ENCODE measurements at places on chromosomes 7 and 10.

GRCh38 chr10:46307281-46308112 lies 20.7 kb downstream of the ANTXRL start:
- no peak for DNase-seq

DNA sequence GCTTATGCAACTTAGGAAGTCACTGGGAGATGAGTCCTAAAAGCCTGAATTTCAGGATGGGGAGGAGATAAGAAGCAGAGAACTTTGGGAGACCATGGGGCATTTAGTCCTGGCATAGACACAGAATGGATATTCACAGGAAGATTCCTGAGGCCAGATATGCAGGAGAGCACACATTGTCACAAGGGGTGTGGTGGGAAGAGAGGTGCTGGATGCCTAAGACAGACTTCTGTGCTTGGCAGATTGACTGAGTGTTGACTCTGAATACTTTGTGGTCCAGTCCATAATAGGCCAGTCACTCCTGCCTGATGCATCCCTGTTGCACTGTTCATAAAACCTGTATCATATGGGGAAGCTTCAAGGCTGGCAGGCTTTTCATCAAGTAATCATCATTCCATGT lies 18.5 kb downstream of the SRI start:
- DNase-seq, result no peak

- peak; percentile 57 for DNase-seq
Observed at GRCh38 chr10:13441476-13441875, 87.3 kb downstream of the BEND7 start.

GRCh38 chr10:47440207-47440606 lies 43.7 kb downstream of the ANXA8 start:
- DNase-seq, result no peak

DNA sequence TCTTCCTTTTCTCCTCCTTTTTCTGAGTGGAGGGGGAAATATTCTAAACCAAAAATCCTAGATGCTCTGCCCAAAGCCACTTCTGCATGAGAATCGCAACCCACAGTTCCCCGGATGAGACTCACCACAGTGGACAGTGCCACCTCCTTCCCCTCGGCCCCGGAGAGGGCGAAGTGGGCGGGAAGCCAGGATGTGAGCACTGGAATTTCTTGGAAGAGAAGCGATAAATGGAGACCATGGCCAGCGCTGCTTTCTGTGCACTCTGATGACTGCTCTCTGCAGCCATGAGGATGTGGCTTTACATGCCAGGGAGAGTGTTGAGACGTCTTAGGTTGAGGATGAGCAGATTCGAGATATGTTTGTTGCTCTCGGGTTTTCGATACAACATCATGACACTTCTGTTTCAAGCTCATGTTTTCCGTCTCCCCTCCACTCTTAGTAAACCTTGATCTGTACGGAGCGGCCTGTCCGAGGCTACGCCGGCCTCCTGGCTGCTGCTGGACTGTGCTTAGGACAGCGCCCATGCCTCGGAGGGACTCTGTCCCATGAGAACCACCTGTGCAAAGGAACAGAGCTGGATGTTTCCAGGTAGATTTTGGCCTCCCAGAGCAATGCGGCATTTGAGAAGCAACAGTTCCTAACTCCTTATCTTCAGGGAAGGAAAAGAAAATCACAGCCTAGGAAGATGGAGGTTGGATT lies 414.6 kb upstream of the FOXK1 start:
- DNase-seq, result no peak

GRCh38 chr7:133434246-133434865 lies 181.5 kb downstream of the EXOC4 start:
- peak; percentile 34 for DNase-seq

DNA sequence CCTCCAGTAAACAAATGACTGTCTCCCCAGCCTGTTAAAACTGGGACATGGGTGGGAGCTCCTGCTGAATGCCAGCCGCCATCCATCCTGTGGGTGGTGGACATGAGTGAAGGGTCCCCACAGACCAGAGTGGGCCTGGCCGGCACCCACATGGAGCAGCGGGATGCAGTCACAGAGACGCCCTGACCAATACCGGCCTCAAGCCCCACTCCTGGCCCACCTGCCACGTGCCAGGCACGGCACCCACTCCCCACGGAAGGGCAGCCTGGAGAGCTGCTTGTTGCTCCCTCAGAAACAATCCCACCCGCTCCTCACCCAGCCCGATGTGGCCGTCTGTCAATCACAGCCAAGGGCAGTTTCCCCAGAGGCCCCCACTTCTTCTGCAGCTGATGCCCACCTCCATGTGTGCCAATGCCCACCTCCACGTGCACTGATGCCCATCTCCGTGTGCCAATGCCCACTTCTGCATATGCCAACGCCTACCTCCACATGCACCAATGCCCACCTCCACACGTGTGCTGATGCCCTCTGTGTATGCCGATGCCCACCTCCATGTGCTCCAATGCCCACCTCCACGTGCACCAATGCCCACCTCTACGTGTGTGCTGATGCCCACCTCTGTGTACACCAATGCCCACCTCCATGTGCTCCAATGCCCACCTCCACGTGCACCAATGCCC lies 42.8 kb upstream of the DNAAF5 start:
- no peak for DNase-seq
